ENCODE measurements at places on chromosomes 2 and 18.

DNA sequence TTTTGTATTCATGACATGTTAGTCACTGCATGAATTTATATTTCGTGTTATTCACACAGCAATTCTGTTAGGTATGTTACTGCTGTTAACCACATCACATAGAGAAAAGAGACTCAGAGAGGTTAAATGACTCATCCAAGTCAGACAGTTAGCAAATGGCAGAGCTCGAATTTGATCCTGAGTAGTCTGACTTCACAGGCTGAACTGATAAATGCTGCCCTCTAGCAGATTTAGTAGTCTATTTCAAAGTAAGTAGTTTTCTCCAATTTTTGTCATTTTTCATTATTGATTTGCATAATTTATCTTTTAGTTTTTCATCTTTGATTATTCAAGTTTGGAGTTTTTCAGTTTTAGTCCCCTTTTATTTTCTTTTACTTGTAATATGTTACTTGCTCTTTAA lies 58.3 kb downstream of the WDR7 start:
- DNase-seq = peak; percentile 84

GRCh38 chr2:75646583-75647425 lies at the start of gene MRPL19:
MRPL19 (plus strand) TSS chr2:75646783; CDS start chr2:75646808, 25 bp downstream.
- DNase-seq = peak; percentile 90

DNA sequence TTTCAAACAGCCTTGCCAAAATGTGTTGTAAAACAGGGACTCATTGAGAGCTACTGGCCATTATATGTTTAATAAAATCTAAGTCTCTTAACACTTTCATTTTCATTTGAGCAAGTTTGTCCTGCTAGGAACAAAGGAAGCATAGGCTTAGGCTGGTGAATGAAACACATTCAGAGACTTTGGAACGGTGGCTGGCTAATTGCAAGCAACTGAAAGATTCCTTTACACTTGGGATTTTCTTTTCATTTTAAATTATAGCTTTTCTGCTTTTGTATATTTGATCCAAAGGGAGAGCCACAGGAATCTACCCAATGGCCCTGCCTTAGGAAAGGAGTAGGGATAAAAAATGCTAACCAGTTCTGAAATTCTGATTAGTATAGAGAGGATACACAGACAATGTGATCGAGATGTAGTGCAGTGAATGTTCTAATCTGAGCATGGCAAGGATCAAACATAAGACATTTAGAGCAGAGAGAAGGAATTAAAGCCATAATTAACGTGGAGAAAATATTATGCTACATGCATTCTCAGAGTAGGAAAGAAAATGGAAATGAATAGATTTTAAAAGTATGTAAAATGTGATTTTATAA lies 911.4 kb upstream of the SLC39A10 start:
- DNase-seq = no peak

GRCh38 chr18:72102412-72102811 lies 441.7 kb downstream of the CBLN2 start:
- DNase-seq = no peak

DNA sequence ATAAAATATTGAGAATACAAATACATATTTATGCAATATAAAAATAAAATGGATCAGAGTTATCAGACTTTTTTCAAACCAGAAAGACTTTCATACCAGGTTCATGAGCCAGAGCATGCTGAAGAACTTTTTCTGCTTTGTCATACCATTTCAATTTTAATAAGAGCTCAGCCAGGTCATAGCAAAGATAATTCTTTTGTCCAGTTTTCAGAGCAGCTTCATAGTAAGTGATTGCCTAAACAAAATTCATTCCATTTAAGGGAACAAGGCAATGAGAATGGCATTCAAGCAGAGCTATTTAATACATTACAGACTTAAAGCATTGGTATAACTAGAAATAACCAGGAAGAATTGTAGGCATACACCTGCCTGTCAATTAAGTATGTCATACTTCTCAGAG lies 42.3 kb downstream of the TTC21B start:
- DNase-seq = no peak

DNA sequence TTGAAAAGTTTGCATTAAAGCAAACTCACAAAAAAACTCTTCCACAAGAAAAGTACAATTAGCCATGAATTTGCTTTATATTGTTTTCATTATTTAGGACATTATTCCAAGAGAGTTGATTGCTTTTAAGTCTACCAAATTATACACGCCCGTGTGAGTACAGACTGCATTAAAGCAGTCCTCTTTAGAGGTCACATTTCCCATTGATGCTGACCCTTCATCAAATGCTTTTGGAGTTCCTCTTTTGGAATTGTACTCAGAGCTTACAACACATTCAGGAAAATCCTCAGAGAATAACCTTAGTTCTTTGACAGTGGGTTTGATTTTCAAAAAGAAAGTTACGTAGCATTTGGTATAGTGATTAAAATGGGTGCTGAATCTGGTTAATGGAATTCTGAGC lies 256.1 kb downstream of the CDH2 start:
- DNase-seq = no peak

GRCh38 chr2:127107622-127107999 lies 657 bp upstream of the BIN1 start:
- no peak for DNase-seq

DNA sequence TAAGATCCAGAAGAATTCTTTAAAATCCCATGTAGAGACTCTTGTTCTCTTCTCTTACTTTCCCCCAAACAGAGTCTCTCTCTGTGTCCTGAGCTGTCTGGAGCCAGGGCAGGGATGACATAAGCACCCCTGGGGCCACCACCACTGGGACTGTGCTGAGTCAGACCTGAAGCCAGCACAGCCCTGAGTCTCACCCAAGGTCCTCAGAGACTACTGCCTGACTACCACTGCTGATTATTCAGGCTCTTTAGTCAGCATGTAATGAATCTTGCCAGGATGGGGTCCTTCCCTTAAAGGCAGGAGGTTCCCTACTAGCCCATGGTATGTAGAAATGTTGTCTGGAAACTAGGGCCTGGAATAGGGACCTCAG lies 34.9 kb upstream of the DYNC1I2 start:
- DNase-seq = peak; percentile 38

- peak; percentile 56 for DNase-seq
Measured at GRCh38 chr2:191012845-191013681, 908 bp downstream of the STAT1 start.

DNA sequence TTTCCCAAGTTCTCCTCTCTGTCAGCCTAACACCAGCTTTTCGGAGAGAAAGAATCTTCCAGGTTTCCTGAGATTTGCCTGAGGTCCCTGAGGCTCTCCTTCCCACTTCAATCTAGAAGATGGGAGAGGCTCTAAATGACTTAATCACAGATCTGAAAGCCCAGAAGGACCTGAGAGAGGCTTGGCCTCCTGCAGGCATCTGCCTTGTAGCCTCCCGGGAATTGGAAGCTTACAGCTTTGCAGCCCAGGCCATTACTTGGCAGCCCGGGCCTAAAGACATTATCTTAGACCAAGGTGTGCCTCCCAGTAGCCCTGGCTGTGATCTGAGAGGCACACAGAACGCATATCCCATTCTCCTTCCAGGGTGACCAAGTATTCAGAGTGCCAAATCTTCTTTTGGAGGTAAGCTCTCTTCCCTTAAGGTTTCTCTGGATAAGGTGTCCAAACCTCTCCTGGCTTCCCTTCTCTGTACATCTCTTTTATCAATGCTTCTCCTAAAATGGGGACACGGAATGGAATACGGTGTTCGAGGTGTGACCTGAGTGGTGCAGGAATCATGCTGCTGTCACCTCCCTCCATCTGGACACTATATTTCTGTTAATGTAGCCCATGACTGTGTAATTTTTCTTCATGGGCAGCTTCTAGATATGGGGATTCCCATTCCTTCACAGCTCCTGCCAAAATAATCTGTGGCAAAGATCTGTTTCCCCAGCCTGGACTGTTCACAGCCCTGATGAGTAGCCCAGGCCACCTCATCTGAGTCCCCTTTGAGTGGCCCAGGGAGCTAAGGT lies 16.0 kb downstream of the CTIF start:
- no peak for DNase-seq

GRCh38 chr18:2508155-2508554 lies 63.1 kb downstream of the METTL4 start:
- no peak for DNase-seq

DNA sequence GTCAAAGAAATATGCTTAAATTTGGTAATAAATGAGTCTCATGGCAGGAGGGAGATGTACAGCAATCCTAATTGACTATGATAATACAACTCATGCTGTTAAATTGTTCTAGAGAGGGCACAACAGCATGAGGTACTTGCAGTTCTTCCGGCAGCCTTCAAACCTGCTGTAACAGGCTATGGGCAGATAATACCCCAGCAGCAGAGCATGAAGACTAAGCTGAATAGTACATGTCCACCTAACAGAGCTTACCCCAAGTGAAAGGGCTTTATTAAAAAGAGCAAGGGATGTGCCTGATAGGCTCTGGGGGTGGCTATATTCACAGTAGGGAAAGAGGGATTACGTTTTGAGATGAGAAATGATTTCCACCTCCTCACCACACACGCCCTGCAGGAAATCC lies 28.9 kb downstream of the MRO start:
- no peak for DNase-seq

DNA sequence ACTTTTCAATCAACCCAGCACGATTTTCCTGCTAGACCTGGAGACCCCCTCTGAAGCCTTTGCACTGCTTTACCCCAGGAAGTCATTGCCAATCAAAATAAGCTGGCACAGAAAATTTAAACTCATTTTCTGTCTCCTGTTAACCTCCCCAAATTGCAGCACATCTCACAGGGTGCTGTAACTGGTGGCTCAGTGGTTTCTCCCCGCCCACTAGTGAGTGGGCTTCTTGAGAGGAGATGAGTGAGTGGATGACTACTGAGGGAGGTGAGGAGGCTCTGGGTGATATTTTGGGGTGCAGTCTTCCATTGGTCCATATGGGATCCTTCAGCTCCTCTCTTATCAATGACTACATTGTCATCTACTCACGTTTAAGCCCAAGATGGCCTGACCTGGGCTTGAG lies 239.8 kb upstream of the HS6ST1 start:
- DNase-seq = no peak

- no peak for DNase-seq
Measured at GRCh38 chr2:132253496-132254305, 91.9 kb upstream of the ANKRD30BL start.

DNA sequence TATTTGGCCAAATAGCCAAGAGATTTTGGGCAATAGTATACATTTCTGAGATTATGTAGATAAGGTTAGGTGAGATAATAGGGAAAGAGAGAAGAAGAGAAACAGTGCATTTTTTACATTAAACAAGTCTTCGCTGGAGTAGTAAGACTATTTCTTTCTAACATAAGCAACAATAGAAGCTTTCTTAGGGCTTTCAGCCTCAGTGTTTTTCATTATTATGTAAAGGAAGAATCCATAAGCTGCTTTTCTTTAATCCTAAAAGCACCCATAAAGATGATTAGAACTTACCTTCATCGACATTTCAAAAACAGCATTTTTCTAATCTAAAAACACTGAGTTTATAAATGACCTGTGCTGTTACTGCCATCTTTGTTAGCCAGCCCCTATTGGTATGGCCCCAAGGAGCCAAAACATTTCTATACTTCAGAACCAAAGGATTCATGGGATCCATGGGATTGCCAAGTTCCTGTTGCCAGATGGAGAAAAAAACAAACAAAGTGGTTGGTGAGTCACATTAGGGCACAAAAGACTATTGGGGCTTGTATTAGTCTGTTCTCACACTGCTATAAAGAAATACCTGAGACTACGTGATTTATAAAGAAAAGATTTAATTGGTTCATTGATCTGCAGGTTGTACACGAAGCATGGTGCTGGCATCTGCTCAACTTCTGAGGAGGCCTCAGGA lies 88.2 kb downstream of the SCG2 start:
- DNase-seq = no peak

- peak; percentile 98 for DNase-seq
Measured at GRCh38 chr2:11701751-11702301, 31.8 kb upstream of the NTSR2 start.

DNA sequence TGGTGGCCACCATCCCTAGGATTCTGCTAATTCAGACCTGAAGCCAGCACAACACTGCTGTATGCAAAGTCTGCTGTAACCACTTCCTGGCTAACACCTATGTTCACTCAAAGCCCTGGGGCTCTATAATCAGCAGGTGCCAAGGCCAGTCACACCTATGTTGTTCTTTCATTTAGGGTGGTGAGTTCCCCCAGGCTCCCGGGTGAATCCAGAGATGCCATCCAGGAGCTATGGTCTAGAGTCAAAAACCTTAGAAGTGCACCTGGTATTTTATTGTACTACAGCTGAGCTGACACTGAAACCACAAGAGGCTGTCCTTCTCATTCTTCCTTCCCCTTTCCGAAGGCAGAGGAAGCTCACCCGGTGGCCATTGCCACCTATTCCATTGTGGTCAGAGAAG lies 46.2 kb upstream of the CCDC141 start:
- no peak for DNase-seq

- peak; percentile 67 for DNase-seq
Measured at GRCh38 chr2:118763797-118764196, 83.7 kb downstream of the EN1 start.

- no peak for DNase-seq
Measured at GRCh38 chr18:25876330-25876948, 214.0 kb downstream of the SS18 start.

DNA sequence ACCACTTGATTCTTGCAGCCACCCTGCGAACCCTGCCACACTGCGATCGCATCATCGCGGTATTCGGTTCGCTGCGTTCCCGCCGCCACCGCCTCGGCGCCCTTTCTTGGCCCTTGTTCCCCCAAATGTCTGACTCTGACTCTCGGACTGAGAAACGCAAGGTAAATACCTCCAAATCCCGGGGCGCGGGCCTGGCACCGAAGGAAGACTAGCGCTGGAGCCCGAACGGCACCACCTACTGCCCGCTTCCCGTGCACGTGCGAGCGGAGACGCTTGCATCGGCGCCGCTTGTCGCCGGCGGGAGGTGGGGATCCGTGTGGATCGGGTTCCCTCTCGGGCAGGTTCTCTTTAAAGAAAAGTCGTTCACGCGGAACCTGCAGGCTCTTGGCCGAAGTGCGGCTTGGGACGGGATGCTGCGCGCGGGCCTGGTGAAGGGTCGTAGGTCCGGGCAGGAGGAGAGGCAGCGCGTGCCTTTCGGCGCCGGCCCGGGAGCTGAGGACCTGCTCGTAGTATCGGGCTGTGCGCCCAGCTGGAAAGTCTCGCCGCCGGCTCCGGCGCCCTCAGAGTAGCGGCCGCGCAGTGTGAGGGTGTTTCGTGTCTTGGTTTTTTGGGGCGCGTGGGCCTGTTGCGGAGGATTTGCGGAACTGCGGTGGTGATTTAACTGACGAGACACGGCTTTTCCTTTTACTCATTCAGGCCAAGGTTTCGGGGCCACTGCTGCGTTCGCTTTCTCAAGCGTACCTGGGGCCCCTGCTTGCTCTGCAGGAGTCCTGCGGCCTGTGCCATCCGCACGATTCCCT lies 514 bp downstream of the BCL2L11 start:
- DNase-seq = peak; percentile 40

- no peak for DNase-seq
Measured at GRCh38 chr2:189179570-189179950, at the start of gene COL5A2. COL5A2 (minus strand) TSS chr2:189179761; CDS start chr2:189179604, 157 bp downstream.

- peak; percentile 37 for DNase-seq
Measured at GRCh38 chr18:26621161-26622026, 73.0 kb upstream of the KCTD1 start.

GRCh38 chr18:69898241-69898861 lies 49.3 kb downstream of the CD226 start:
- peak; percentile 2 for DNase-seq

GRCh38 chr2:157404363-157404762 lies 39.5 kb downstream of the CYTIP start:
- DNase-seq = peak; percentile 73

Measured in MV-4-11 (cell line).